ENCODE measurements at places on chromosomes 5 and 9.

DNA sequence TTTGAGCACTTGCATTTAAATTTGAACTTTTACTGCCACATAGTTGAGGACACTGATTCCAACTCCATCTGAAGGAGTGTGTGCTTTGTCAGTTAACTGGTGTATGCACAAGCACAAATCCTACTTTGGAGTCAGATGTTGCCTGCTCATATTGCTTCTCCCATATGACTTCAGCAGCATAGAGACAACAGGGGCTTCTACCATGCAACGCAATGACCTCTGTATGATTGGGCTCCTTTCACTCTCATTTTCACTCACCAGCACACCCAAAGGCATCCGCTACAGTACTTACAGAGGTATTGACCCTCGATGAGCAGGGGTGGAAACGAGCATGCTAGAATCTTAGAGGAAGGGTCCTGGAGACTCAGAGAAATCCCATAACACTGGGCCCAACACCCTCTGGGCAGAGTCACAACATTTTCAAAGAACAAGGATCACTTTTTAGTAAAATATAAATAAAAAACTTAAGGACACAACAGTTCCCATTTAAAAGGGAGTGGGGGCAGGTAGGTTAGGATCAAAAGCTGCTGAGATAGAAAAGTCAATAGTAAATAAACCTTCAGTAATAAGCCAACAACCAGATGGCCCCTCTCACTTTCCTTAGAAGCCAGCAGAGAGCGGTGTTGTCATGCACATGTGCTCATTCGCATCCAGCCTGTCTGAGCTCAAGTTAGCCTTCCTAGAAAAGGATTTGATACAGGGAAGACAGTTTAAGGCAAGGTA lies 203.8 kb downstream of the SNCAIP start:
- DNase-seq = peak; percentile 69

GRCh38 chr5:151270599-151270998 lies 17.6 kb downstream of the GM2A start:
- no peak for DNase-seq

- no peak for DNase-seq
These were observed 187.3 kb downstream of the SNX18 start for GRCh38 chr5:54704825-54705224.

- no peak for DNase-seq
These were observed 75.3 kb downstream of the SLC1A3 start for GRCh38 chr5:36681711-36682110.

- DNase-seq = no peak
These were observed 8.5 kb downstream of the PTGS1 start for GRCh38 chr9:122379340-122379739.

GRCh38 chr9:20494035-20494434 lies 128.3 kb downstream of the MLLT3 start:
- DNase-seq = no peak

- no peak for DNase-seq
These were observed 68.1 kb downstream of the GALNT10 start for GRCh38 chr5:154258531-154259217.

DNA sequence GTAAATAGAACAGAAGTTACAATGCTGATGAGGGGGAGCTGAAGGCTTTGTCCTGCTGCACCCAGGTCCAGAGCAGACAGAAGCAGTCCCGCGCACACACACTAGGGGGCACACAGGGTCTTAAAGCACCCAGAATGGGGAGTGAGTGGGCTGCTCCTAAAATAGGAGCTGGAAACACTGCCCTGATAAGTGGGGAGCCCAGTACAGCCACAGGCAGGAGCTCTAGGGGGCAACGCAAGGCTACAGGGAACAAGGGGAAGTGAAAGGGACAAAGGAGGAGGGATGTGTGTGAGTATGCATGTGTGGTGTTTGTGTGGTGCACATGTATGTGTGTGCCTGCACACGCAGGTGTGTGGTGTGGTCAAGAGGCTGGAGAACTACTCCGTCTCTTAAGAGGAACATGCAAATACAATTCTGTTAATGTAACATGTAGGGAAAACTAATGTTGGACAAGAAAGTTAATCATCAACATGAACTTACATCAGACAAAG lies 191.5 kb downstream of the ROR2 start:
- no peak for DNase-seq

DNA sequence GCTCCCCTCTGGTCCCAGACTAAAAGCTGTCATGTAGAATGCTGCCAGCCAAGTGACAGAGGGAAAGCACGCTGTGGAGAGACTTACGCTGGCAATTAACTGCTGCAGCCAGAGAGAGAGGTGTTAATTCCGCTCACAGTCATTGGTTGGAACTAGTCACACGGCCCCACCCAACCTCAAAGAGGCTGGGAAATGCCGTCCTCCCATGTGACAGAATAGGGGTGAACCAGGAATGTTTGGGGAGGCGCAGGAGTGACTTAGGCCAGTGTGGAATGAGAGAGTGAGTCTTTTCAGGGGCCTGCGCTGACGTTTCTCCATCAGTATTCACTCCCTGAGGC lies 87.6 kb downstream of the AMBP start:
- DNase-seq = no peak

DNA sequence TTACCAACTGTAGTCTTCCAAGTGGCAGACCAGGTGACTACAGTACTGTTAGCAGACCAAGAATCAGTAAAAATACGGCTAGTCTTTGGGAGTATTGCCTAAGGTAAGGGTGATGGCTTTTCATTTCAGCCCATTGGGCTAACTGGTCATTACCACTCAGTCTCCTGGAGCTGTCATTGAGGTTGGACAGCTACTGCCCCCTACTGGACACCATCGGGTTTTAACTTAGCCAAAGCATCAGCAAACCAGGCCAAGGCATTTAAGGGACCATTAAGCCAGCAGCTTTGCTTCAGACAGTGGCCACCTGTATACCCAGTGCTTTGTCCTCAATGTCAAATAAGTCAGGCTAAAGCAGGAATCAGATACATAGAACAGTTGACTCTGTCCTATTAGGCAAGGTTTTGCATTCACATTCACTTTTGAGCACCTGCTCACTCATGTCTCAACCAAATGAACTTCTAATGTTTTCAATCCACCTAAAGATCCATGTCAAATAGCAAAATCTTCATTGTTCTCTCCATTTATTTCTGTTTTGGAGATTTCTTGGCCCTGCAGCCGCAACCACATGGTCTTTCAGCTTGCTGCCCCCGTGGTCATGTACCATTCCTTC lies 117.2 kb downstream of the INVS start:
- no peak for DNase-seq

GRCh38 chr5:174205939-174206338 lies 160.4 kb downstream of the NSG2 start:
- no peak for DNase-seq

Measured in ovary (tissue), 10 donors.